Ovary (tissue), 10 donors: ENCODE measurements at places on chromosomes 6 and 20.

DNA sequence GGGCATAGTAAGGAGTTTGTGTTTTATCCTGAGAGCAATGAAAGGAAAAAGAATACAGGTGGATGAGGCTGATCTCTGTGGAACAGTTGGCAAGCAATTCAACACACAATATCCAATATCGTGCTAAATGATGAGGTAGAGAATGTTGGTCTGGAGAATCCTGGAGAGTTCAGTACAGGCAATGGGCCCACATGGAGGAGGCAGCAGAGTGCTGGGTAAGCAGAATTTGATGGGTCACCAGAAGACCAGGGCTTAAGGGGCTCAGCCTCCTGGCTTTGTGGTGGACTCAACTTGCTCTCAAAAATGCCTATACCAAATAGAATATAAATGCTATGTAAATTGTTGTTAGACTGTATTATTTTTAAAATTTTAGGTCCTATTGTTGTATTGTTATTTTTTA, 271.5 kb upstream of the JARID2 start:
- no peak for DNase-seq

DNA sequence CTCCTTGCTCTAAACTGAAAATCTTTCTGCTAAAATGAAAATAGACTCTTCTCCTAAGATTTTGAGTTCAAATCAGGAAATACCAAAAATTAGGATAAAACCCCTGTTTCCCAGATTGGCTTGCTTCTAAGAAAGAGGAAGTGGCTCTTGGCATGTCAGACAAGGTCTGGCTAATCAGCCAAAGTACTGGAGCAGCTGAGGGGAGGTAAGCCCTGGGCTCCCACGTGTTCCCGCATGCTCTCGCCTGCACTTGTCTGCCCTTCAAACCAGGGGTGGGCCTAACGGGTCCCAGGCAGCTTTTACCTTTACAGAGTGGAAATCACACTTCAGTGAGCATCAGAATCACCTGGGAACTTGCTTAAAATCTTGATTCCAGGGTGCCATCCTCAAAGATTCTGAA, 43.2 kb upstream of the GABRR1 start:
- no peak for DNase-seq

DNA sequence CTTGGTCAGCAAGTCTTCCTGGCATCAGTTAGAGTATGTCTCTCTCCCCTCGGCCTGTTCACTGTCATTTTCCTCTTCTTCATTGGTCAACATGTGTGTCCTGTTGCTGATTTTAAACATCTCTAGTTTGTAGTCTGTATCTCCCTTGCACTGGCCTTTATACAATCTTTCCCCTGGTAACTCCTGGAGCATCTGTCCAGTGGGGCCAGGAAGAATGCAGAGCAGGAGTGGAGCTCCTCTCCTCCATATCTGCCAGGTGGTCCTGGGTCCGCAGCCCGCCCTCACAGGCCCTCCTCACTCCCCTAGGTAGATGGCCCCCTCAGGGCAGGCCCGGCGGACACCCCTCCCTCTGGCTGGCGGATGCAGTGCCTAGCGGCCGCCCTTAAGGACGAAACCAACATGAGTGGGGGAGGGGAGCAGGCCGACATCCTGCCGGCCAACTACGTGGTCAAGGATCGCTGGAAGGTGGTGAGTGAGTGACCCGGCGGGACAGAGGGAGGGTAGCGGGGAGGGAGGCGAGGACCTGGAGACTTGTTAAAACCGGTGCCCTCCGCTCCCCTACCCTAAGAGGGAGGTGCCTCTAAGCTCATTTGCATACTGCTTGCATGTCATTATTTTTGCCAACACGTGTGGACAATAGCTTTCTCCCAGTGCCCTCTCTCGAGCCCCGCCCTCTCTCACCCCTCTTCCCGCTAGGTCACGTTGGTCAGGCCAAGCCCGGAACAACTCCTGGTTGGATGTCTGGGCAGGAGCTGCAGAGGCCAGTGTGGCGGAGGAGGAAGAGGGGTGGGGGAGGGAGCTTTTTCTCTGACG, 3.2 kb downstream of the TTBK1 start:
- DNase-seq = no peak

- DNase-seq = no peak
Observed at GRCh38 chr6:94349227-94349626, 929.9 kb upstream of the EPHA7 start.

- DNase-seq = no peak
Observed at GRCh38 chr6:128672023-128672422, 151.6 kb upstream of the PTPRK start.
